ENCODE measurements at places on chromosomes 7 and 10.

- no peaks in the 10 kb centered on the region for H3K27me3 ChIP-seq
- no peaks in the 10 kb centered on the region for H3K4me1 ChIP-seq
- no peak overlapping the region for H3K27ac ChIP-seq
- no peak overlapping the region for H3K4me3 ChIP-seq
- no peak for DNase-seq
- H3K36me3 ChIP-seq = no peaks in the 10 kb centered on the region
These were observed 74.2 kb upstream of the ZNF716 start for GRCh38 chr7:57375783-57376182.

DNA sequence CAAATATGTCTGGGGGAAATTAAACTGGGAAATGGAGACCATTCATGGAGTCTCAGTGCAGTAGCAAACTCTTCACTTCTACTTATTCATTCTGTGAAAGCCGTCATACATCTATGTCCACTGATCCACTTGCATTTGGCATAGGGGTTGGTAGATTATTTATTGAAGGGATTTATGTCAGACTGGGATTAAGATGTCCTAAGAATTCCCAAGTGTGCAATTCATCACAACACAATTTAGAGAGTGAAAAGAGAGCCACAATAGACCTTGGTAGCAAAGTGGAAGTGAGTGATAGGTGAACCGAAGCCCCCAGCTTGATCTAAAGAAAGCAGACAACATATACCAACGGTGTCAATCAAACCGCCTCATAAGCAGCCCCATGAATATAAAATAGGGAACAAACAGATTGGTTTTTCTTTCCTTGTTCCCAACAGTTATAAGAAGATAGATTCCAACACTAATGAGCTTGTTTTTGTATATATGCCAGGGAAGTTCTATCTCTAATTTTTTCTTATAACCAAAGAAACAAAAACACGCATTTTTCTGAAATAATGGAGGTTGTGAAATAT lies 234.3 kb downstream of the CACNA2D1 start:
- H3K27me3 ChIP-seq = no peaks in the 10 kb centered on the region
- DNase-seq = no peak
- no peaks in the 10 kb centered on the region for H3K4me1 ChIP-seq
- H3K4me3 ChIP-seq = no peak overlapping the region
- H3K27ac ChIP-seq = no peak overlapping the region

GRCh38 chr7:99270702-99271101 lies 1.9 kb upstream of the MYH16 start:
- H3K36me3 ChIP-seq = no peaks in the 10 kb centered on the region
- no peak for DNase-seq
- peaks cover 5% of the 10 kb centered on the region for H3K4me1 ChIP-seq
- no peaks in the 10 kb centered on the region for H3K27me3 ChIP-seq
- H3K4me3 ChIP-seq = no peak overlapping the region

DNA sequence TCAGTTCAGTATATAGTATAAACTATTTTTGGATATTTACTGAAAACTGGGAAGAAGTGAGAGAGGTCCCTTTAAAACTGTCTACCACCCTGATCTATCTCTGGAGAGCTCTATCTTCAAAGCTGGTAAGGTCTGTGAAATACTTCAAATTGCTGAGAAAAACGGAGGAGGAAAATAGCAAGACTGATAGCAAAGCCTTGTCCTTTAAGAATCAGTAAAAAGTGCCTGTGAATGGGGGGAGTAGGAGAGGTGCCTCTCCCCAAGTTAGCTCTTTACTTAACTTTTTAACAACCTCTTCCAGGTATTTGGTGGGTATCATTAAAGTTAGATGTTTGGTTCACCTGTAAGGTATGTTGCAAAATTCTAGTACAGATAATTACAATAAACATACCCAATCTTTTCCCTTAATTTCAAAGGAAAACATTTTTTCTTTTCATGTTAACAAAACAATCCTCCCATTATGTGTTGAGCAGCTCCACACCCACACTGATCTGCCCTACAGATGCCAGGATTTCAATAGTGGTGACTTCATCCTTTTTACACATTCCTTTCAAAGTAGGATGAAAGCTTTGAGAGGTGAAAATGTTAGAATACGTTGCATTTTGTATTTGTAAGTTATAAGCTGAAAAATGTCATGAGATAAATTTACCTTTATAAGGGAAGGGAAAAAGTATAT lies 149.2 kb downstream of the CRPPA start:
- DNase-seq = no peak
- H3K27me3 ChIP-seq = no peaks in the 10 kb centered on the region
- no peak overlapping the region for H3K27ac ChIP-seq
- H3K4me1 ChIP-seq = no peaks in the 10 kb centered on the region
- no peaks in the 10 kb centered on the region for H3K36me3 ChIP-seq

DNA sequence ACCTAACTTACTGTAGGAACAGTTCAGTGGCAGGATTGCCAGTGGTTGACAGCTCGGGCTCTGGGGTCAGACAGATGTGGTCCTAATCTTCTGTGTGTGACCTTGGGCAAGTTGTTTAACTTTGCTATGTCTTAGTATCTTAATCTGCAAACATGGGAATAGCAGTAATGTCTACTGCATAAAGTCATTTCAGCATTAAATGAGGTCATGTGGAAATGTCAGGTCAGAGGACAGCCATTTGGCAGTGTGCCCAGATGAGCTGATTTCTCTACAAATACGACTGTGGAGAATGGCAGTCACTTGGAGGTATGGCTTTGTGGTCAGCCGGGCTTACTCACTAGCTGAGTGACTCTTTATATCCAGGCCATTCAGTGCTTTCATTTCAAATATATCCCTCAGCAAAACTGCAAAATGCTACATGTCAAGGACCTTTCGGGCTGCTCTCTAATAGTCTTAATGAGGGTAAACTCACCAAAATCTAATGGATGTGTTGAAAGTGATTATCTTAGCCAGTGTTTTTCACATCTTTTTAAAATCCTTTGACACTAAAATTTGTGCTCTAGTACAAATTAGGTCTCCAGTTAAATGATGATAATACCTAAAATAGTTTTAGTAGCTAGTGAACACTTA lies 171.4 kb downstream of the ST7 start:
- H3K36me3 ChIP-seq = no peaks in the 10 kb centered on the region
- H3K4me1 ChIP-seq = no peaks in the 10 kb centered on the region
- no peak overlapping the region for H3K4me3 ChIP-seq

- H3K27me3 ChIP-seq = no peaks in the 10 kb centered on the region
- peaks cover 42% of the 10 kb centered on the region for H3K4me1 ChIP-seq
- peak; percentile 63 for DNase-seq
- H3K27ac ChIP-seq = peak within 1 kb of the TSS; percentile 65
- no peaks in the 10 kb centered on the region for H3K36me3 ChIP-seq
These were observed at the start of gene STX1A for GRCh38 chr7:73718905-73719805. STX1A (minus strand) TSS chr7:73719669; CDS start chr7:73719631, 38 bp downstream.

GRCh38 chr10:127498087-127498486 lies 51.0 kb upstream of the NPS start:
- H3K36me3 ChIP-seq = no peaks in the 10 kb centered on the region
- H3K27ac ChIP-seq = no peak overlapping the region
- no peak overlapping the region for H3K4me3 ChIP-seq
